ENCODE measurements at places on chromosomes 13 and 19.

DNA sequence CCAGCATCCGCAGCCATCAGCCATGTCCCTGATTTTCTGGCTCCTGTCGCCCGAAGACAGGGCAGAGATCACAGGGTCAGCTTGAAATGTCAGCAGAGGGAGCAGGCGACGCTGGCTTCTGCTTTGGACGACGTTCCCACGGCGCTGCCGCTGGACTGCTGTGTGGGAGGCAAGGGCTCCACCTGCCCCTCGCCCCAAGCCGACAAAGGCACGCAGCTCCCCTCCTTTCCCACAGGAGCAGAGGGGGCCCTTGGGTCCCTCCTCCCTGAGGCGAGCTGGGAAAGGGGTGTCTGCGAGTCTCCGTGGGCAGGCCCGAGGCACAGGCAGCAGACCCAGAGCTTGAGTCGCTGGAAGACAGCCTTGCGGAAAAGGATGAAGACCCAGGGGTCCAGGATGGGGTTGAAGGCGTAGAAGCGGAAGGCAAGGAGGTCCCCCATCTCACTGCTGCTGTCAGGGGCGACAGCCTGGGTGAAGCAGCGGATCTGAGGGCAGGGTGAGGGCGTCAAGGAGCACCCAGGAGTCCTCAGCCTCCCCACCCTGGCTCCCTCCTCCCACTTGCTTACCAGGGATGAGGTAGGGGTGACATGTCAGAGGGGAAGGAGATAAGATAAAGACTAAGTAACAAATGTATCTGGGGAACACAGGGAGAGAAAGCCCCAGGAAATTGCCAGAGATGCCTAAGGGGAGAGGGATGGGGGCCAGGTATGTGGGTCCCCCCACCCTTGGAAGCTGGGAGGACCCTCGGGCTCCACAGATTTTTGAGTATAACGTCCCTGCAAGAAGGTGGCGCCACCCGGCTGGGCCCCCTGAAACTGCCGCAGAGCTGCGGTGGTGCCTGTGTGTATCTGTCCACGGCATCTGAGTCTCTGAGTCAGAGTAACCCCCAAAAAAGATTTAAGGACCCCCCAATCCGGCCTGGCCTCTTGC, 3.4 kb downstream of the PTGIR start:
- no peak for DNase-seq

DNA sequence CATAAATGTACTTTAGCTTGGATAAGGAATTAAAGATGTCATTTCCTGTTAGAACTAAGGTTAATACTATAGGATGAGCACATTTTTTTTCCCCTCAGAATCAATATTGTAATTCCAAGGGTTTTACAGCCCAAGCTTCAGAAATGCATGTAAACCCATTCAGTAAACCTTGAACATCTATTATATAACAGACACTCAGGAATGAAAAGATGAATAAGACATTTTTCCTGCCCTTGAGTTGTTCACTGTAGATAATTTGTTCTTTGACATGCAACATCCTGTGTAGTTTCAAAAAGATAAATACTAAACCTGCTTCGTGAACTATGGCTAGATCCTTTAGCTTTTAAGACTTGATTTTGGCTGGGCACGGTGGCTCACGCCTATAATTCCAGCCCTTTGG, 21.7 kb upstream of the KCTD4 start:
- no peak for DNase-seq

- DNase-seq = no peak
Observed at GRCh38 chr13:78674638-78675037, 15.7 kb upstream of the OBI1 start.

DNA sequence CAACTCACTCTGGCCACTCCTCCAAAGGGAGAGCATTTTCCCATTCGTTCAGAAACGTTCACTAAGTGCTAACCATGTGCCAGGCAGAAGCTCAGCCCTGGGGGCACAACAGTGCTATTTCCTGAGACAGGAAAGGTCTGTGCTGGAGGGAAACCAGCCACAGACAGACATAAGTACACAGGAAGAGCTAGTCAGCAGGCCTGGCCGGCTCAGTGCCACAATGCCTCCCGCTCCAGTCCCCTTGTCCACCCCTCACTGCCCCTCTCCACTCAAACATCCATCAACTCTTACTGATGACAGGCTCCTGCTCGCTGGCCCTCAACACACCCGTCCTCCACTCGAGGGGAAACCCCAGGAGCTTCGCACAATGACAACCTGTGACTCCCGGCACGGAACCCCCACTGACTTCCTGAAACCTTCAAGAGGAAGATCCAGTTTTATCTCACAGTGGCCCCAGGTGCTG, 11.3 kb upstream of the PLA2G4C start:
- DNase-seq = no peak

- DNase-seq = no peak
Observed at GRCh38 chr13:31195616-31196015, 4.2 kb upstream of the B3GLCT start.

GRCh38 chr13:33328701-33329100, 43.1 kb upstream of the STARD13 start:
- DNase-seq = no peak

DNA sequence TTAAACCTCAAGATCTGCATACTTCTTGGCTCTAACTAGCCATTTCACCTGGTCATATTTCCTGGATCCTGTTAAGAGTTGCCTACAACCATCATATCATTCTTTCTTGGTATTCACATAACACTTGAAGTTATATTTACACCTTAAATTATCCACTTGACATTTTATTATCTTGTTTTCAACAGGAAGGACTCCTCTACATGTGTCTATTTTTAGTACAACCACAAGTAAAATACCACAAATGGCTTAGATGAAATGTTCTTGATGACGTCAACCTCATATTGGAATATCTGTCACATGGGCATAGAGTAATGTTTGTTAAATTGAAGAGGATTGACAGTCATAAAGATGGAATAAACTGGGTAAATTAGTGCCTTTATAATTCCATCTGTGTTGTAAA, 9.4 kb downstream of the PCDH20 start:
- no peak for DNase-seq
